Neural progenitor cell (in vitro differentiated cells): ENCODE measurements at places on chromosomes 1 and 21.

- no peak for DNase-seq
Measured at GRCh38 chr1:183607322-183607980, 17.2 kb upstream of the NCF2 start.

DNA sequence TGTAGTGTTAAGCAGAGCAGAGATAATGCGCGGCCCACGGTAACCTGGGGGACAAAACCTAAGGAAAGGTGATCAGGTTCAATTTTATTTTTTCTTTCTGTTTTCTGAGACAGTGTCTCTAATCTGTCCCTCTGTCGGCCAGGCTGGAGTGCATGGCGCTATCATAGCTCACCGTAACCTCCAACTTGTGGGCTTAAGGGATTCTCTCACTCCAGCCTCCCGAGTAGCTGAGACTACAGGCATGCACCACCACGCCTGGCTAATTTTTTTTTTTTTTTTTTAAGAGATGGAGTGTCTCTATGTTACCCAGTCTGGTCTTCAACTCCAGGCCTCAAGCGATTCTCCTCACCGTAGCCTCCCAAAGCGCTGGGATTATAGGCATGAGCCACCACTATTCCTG lies 724 bp upstream of the ANKRD35 start:
- DNase-seq = no peak

GRCh38 chr1:82491301-82492048 lies 690.7 kb downstream of the ADGRL2 start:
- no peak for DNase-seq

DNA sequence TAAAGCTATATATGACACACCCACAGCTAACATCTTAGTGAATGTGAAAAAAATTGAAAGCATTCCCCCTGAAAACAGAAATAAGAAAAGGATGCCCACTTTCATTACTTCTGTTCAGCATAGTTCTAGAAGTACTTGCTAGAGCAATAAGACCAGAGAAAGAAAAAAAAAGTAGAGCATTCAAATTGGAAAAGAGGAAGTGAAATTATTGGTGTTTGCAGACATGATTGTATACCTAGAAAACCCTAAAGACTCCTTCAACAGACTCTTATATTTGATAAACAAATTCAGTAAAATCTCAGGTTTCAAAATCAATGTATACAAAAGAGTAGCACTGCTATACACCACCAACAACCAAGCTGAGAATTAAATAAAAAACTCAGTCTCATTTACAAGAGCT lies 1461.0 kb downstream of the AMY1C start:
- DNase-seq = no peak

DNA sequence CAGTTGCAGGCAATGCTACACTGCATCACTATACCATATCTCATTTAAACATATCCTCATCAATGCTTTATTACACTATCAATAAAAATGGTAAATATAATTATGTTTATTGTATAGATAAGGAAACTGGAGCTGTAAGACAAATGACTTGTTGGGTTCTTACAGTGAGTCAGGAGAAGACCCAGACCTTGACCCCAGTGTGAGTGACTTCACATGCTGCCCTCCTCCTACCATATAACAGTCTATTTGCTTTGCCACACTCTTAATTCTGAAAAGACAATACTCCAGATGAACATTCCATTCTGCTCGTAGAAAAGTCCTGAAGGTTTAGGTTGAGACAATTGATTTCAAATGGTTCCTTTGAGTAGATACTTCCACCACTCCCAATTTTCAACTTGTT lies 550.5 kb downstream of the PLPP3 start:
- DNase-seq = no peak

- no peak for DNase-seq
Measured at GRCh38 chr1:232062967-232063366, 436.4 kb downstream of the DISC1 start.

GRCh38 chr1:19414515-19415121 lies 70.7 kb downstream of the CAPZB start:
- DNase-seq = no peak

DNA sequence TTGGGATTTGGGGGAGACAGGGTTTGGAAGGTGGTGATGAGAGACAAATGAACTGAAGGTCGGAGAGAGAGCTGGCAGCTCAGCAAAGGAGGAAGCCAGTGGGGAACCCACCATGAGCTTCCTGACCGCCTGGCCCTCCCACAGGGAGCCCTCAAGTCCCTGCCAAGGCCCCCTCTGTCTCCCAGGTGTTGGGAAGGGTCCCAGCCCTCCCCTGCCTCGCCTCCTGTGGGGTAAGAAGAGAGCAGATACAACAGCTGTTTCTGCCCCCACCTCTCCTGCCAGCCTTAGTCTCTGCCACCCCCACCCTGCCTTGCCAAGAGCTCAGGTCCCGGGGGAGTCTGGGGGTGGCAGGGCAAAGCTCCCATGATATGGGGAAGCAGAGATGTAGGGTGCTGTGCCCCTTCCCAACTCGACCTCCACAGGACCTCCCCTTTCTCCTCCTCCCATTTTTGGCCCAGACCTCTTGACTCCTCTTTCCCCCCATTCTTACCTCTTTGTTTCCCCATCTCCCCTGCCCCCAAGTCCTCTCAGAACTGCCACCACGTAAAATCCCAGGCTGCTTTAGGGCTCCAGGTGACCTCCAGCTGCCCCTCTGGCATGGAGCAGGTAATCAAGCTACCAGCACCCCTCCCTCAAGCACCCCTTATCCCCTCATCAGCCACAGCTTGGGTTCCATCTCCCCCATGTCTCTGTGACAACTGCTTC lies 556 bp downstream of the S100A1 start:
- no peak for DNase-seq

- peak; percentile 57 for DNase-seq
Measured at GRCh38 chr1:152189657-152190442, 30.8 kb upstream of the RPTN start.

- peak; percentile 6 for DNase-seq
Measured at GRCh38 chr21:29947119-29947518, 7.3 kb upstream of the GRIK1 start.

DNA sequence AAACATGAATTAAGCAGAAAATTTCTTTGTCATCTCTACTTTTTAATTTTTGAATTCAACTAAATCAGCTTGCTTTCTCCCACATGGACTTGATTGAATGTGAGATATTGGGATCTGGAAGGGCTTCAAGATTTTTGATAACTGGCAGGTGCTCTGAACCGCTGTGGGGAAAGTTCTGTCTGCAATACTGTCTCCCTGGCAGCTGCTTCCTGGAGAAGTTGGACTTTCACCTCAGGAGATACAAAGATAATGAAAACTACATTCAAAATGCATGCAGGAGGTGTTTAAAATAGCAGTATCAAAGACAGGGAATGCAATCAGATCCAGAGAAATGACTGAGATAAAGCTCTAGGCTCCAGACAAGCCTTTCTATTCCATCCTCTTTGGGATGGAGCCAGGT lies 338.3 kb downstream of the NEGR1 start:
- no peak for DNase-seq
